Fibroblast of lung (primary cell): ENCODE measurements at places on chromosomes 1 and 21.
A peak's percentile ranks its signal among the peaks of the same experiment; 100 is the strongest.

DNA sequence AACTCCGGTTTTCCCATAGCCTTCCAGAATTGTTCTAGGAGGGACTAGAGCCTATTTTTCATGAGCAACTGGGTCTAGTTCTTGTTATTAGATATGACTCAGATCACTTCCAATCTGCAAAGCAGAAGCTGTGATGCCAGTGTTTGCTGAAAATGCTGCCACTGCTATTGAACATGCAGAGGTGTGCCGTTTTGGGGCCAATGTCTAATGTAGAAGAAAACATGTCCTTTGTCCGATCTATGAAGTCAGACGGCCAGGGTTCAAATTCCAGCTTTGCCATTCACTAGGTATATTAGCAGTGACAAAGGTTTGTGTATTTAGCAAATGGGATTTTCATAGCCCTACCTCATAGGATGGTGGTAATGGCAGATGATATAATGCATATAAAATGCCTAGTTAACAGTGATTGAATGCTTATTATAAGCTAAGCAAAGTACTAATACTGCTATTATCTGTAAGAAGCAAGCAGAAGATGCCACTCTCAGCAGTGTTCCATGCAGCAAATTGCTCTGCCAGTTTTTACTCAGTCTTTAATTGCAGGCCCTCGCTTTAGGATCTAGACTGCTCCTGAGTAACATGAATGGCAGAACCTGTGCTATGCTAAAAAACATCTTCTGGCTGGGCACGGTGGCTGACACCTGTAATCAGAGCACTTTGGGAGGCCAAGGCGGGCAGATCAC lies 40.1 kb upstream of the CXADR start:
- DNase-seq, result no peak

DNA sequence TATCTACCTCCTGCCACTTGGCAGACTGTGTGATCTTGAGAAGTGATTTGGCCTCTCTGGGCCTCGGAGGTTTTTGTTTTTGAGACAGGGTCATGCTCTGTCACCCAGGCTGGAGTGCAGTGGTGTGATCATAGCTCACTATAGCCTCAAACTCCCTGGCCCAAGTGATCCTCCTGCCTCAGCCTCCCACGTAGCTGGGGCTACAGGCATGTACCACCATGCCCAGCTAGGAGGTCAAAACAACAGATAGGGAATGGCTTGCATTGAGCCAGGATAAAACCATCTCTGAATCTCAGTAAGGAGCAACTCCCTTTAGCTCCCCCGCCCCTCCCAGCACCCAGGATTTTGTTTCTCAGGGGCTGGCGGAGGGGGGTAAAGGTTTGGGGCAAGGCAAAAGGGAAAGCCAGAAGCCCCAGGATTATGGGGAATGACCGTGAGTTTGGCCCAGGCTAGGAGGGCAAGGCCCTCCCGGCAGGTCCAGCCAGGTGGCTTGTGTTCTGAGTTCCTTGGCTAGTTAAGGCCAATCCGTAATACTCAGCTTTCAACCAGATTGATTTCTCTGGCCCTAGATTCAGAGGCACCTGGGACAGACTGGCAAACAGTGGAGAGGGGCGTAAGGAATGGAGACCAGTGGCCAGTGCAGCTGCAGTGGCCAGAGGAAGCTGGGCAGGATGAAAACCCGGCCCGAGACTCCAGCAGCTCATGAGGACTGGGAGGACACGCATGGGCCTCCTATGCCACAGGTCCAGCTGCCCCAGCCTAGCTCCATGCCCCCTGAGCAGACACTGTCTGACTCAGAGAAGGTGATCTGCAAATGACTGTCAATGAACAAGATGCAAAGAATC lies 130.1 kb downstream of the DMRTB1 start:
- DNase-seq, result no peak

- no peak for DNase-seq
These were observed 1.8 kb upstream of the KRTAP10-12 start for GRCh38 chr21:44695184-44695583.

- no peak for DNase-seq
These were observed 1.9 kb downstream of the SPRR4 start for GRCh38 chr1:152972196-152972886.

GRCh38 chr1:175572932-175573868 lies 170.2 kb downstream of the TNR start:
- DNase-seq, result no peak

DNA sequence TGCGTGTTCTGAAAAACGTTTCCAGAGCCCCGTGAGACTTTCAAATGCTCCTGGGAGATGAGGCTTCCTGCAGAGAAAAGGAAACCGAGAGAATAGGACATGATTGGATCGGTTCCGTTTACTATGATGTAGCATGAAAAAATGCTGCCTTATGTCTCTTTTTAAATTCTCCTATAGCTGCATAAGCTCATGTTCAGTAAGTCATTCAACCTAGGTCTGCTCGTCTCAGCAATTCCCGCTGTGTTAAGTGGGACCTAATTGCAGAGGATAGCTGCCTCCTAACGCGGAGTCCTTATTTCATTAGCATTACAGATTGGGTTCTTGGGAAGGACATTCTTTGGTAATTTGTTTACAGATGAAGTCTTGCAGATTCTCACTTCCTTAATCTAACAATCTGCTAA lies 165.3 kb downstream of the GALNT2 start:
- DNase-seq, result no peak

DNA sequence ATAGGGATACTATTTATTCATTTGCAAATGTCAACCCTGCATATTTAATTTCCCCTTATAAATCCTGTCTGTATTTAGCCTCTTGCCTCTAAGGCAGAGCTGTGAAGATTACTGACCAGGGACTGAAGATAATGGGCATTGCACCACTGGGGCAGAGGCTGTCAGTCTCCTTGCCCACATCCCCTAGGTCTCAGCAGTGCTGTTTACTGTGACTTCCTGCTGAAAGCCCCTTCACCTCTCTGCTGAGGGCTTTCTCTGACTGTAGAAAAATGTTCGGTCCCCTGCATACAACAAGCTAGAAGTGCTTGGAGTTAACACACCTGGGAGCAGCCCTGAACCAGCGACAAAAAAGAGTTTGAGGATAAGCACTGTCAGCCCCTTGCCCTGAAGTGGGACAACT lies 28.8 kb downstream of the SLC5A9 start:
- no peak for DNase-seq

DNA sequence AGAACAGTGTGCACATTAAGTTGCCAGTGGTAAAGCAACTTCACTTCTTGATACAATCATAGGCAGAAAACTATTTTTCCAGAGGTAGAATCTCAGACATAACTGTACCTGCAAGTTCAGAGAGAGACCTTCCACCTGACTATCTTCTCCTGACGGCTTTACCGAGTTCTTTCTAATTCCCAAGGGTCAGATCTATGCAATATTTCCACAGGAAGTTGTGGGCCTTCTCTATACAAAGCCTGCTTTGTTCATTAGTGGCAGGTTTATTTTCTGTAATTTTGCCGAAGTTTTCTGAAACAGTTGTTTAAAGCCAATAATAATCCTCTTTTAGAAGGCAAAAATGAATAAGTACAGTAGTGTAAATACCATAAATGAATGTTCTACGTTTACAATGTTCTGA lies 58.2 kb upstream of the RCC1 start:
- no peak for DNase-seq

- no peak for DNase-seq
These were observed 3.2 kb downstream of the SLAMF6 start for GRCh38 chr1:160519642-160520435.

- DNase-seq, result no peak
These were observed 18.3 kb downstream of the RCSD1 start for GRCh38 chr1:167648252-167648849.

DNA sequence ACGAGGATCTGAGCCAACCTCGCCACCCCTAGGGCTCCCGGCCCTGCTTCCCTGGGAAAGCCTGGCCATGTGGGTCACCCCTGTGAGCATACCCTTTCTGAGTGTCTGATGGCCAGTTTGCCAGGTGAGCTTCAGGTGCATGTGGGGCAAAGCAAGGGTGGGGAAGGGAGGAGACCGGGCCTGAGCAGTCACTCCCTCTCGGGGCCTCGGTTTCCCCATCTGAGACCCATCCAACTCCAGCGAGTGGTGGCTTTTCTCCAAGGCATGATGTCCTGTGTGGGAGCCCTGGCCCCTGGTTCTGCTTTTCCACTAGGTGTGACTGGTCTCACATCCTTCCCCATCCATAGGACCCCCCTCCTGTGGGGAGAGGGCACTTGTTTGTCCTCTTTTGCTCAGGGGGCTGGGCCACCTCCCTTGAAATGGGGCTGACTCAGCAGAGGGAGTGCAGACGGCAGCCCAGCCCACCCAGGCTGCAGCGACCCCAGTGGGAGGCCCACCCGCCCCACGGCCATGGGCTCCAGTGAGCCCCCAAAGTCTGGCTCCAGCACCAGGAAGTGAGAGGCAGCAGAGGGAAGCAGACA lies 1.7 kb upstream of the WNT9A start:
- no peak for DNase-seq

DNA sequence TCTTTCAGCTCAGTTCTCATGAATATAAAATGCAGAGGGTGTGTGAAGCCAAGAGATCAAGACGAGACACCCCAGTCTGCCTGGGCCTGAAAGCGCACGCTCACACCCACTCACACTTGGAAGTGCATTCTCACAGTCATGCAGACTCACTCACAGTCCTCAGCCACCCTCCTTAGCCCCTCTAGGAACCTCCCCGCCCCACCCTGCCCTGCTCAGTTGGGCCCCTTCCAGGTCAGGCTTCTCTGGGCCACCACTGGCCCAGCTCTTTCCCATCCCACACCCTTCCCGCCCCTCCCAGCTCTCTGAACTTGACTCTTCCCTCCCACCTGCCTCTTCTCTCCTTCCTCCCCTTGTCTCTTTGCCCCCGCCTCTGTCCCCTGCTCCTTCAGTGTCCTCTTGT lies 93.8 kb downstream of the EPHB2 start:
- no peak for DNase-seq

DNA sequence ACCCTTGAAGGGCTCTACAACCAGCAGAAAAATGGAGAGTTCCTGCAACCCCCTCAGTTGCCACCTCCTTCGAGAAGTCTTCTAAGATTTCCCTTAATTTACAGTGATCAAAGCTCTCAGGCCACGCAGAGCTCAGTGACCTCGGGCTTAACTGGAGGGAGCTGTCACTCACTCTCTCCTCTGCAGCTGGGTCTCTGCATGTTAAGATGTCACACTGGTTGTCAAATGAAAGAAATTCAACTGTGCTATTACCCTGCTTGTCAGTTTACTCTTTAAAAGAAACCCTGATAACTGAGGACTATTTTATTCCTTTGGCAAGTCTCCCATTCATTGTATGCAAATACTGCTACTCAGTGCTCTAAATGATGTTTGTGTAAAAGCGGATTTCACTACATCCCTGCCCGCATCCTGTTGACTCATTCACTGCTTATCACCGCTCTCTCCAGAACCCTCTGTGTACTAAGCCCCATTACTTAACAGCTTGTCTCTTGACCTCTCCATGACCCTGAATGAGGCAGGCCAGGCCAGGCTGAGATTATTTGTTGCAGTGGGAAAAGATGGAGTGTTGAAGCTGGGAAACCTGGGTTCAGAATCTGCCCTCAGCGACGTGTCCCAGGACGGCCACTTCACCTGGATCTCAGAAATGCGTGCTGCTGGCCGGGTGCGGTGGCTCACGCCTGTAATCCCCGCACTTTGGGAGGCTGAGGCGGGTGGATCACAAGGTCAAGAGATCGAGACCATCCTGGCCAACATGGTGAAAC lies 13.7 kb downstream of the DHRS3 start:
- DNase-seq, result peak; percentile 100
